ENCODE measurements at places on chromosomes 12 and 14.

DNA sequence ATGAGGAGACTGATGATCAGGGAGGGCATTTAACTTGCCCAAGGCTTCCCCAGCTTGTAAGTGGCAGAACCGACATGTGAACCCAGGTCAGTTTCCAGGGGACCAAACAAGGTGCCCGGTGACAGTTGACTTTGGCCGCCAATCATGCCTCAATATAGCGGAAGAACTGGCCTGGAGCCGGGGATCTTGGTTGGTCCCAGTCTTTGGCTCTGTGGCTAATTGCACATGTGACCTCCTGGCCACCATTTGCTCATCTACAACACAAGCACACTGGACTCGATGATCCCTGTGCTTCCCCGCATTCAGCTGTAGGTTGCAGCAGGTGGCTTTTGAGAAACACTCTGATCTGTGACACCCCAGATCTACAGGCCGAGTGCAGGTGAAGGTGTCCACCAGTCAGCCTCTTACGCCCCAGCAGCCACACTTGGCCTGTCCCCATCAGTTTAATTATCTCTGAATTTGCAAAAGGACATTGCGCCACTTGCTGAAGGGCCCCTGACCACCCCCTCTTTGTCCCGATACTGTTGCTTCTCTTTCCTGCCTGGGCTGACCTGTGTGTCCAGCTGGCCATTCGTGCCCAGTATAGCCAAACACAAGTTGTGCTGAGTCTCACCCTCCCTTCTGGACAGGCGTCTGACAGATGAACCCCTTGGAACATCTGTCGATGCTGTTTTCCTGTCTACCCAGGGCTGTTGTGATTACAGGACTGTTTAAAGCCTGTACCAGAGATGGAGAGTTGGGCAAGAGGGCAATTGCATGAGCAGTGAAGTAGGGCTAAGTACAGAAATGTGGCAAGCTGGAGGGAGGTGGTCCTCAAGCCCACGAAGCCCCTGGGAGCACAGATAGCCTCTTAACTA lies 14.1 kb downstream of the ACACB start:
- DNase-seq, result no peak

DNA sequence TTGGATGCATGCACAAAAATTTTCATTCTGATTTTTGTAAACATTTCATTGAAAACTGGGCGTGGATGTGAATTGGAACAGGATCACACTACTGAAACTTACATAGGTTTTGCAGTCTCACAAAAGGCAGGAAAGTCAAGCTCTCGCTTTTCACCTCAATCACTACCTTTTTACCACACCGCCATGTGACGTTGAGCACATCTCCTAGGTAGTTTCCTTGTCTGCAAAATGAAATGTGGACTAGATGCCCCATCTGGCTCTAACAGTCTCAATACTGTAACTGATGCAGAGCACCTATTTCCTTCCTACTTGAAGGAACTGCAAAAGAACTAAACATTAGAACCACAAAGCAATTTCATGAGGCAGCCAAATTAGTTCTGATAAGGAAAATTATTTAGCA lies 4.4 kb upstream of the YY1 start:
- DNase-seq, result no peak

DNA sequence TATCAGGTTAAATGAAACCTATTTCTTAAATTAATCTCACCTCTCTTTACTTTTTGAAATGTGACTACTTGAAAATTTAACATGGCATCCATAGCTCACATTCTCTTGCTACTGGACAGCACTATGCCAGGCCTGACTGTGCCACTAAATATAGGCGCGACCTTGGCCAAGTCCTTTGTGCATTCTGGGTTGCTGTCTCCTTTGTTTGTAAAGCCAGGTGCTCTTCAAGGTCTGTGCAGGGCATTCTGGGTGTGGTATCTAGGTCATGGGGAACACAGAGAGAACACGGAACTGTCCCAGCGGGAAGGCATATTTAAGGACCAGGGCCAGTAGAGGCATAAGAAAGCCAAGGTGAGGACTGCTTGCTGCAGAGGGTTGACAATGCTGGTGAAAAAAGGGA lies 121.2 kb downstream of the ZNF664 start:
- DNase-seq, result no peak

GRCh38 chr12:46005823-46006222 lies 15.4 kb upstream of the SCAF11 start:
- no peak for DNase-seq

DNA sequence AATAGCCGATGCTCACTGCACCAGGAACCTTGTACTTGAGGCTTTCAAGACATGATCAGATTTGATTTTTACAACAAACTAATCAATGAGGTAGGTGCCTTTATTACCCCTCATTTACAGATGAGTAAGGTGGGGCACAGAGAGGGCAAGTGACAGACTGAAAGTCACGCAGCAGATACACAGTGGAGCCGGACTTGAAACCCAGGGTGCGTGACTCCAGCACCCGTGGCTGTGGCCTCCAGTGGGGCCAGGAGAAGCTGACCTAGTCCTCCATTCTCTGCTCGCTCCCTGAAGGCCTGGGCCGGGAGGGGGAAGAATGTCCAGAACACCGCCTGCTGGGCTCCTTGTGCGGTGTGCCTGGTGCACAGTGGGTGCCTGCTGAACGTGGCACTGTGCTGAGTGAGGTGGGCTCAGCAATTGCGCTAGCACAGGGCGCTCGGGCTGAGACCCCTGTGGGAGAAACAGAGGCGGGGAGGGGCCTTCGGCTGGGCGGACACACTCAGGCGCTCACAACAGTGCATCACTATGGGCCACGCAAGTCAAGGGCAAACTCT lies 125.2 kb downstream of the CALM1 start:
- DNase-seq, result no peak

DNA sequence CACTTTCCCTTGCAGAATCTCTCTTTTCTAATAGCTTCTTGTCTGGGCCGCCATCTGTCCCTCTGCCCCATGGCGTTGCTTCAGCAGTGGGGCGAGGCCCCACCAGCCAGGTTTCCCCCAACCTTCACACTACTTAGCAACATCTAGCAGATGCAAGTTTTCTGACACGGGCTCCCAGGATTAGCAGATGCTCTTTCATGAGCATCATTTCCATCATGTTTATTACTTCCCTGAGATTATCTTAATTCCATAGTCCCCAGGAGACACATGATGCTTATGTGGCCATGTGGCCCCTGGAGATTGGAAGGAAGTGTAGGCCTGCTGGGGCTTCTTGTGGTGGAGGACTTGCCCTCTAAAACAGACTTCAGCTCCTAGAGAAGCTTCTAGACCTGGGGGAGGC lies 102.0 kb upstream of the MYL2 start:
- no peak for DNase-seq

- DNase-seq, result no peak
These were observed 5.7 kb upstream of the FAIM2 start for GRCh38 chr12:49909356-49909755.

- no peak for DNase-seq
These were observed 18.9 kb downstream of the RFC5 start for GRCh38 chr12:118035190-118036041.

- DNase-seq, result no peak
These were observed 60.0 kb downstream of the DGLUCY start for GRCh38 chr14:91173904-91174303.

DNA sequence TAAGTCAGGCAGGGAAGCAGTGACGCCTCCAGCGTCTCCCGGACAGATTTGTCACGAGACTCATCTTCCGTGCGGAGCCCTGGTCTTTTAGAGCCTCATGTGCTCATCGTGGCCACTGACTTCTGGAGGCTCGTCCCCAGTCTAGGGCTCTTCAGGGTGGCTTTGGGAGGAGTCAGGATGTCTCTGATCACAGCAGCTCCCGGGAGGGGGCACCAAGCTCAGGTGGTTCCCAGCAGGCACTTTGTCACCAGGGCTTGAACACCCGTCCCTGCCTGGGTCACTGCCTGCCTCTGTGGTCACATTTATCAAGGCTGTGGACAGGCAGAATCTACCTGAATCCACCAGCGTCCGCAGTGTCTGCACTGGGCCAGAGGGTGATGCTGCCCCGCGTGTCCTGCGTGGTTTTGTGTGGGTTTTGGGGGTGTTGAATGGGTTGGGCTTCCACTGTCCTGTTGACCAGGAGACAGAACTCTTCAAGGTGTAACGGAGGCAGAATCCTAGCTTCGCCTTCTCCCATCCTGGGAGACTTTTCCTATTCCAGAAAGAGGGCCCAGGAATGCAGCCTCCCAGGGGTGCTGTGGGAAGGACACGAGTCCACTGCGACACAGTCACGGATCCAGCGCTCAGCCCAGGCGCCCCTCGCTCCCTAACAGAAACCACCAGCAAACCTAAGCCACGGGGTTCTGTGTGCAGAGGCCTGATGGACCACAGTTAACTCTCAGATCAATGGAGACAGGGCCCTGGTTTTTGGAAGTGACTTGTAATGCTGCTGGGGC lies 132.3 kb downstream of the ADGRD1 start:
- DNase-seq, result no peak

- DNase-seq, result no peak
These were observed 2.7 kb downstream of the CHD4 start for GRCh38 chr12:6604259-6605029.

- no peak for DNase-seq
These were observed 1.2 kb downstream of the GSC start for GRCh38 chr14:94768521-94769390.

DNA sequence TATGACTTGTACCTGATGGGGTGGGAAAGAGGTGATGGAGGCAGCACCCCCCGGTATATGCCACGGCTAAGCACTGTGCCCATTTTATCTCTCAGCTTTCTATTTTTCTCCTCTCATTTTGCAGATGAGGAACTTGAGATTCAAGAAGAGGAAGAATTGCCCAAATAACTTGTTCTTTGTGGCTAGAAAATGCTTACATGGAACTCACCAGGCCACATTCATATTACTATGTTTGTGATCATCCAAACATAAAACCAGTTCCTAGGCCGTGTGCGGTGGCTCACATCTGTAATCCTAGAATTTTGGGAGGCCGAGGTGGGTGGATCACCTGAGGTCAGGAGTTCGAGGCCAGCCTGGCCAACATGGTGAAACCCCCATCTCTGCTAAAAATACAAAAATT lies 14.5 kb upstream of the PSMD9 start:
- no peak for DNase-seq

- no peak for DNase-seq
These were observed 1304.7 kb upstream of the FLRT2 start for GRCh38 chr14:84225268-84225667.

DNA sequence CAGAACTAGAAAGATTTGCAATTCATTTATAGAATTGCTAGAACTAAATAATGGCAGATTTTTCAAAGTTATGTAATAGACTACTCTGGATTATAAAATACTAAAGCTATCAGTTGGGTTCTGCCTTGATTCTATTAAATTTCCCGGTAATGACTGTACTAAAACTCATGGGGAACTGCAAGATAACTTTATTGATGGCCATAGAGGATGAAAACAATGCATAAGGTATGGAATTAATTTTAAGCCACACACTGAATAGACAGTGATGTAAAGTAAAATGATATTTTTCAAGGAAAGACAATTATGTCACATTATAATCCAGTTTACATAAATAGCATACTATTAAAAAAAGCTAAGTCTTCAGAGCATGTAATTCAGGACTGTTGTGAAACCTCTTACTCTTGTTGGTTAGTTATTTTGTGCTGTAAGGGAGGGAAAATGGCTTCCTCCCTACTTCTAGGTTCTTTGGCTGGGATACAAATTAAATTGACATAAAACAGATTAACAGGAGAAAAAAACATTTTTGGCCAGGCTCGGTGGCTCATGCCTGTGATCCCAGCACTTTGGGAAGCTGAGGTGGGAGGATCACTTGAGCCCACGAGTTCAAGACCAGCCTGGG lies 134.4 kb upstream of the AMIGO2 start:
- no peak for DNase-seq

GRCh38 chr12:38291160-38291559 lies 25.4 kb upstream of the ALG10B start:
- DNase-seq, result no peak

DNA sequence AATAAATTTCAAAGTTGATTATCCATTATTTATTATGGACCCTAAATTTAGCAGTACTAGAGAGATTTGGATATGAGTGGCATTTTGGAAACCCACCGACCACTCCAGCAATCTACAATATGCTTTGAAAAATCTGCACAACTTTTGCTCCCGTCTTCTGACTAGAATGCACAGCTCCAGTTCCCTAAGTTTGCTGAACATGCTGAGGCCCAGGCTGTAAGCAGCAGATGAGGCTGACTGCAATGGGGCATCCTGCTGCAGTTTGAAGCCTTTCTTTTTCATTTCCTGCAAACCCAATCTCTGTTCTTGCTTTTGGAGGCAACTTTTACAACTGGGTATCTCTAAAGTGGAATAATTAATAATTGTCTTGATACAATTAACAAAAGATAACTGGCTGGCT lies 405.8 kb downstream of the ATP23 start:
- no peak for DNase-seq
